Sigmoid colon (tissue), 7 donors: ENCODE measurements at places on chromosomes 16 and 17.

GRCh38 chr17:33261820-33262219, 31.3 kb downstream of the ASIC2 start:
- no peak overlapping the region for H3K4me3 ChIP-seq
- H3K36me3 ChIP-seq = no peaks in the 10 kb centered on the region
- H3K4me1 ChIP-seq = no peaks in the 10 kb centered on the region
- H3K27ac ChIP-seq = no peak overlapping the region

GRCh38 chr17:72764632-72765041, 327.9 kb downstream of the SLC39A11 start:
- no peaks in the 10 kb centered on the region for H3K36me3 ChIP-seq
- H3K4me1 ChIP-seq = no peaks in the 10 kb centered on the region
- H3K4me3 ChIP-seq = no peak overlapping the region
- no peaks in the 10 kb centered on the region for H3K27me3 ChIP-seq
- no peak overlapping the region for H3K27ac ChIP-seq

- H3K27ac ChIP-seq = no peak overlapping the region
- no peak overlapping the region for H3K4me3 ChIP-seq
- DNase-seq = peak; percentile 34
- no peaks in the 10 kb centered on the region for H3K27me3 ChIP-seq
These were observed 8.8 kb upstream of the DNASE1 start for GRCh38 chr16:3645504-3646347.

- H3K27me3 ChIP-seq = no peaks in the 10 kb centered on the region
- H3K36me3 ChIP-seq = no peaks in the 10 kb centered on the region
- H3K27ac ChIP-seq = no peak overlapping the region
- no peaks in the 10 kb centered on the region for H3K4me1 ChIP-seq
- H3K4me3 ChIP-seq = no peak overlapping the region
These were observed 364.7 kb upstream of the DYNLRB2 start for GRCh38 chr16:80176114-80176513.

DNA sequence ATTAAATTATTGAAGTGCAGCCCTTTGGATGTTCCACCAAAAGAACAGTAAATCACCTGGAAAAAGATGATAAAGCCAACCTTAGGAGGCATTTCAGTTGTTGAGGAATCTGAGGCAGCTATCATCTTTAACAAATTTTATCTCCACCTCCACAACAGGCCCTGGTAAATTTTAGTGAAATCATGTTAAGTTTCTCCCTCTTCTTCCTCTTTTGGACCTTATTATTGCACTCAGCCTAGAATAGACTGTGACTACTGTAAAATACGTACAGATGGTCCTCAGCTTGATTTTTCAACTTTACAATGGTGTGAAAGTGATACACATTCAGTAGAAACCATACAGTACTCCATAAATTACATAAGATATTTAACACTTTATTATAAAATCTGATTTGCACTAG, 90.3 kb downstream of the USP32 start:
- no peaks in the 10 kb centered on the region for H3K27me3 ChIP-seq
- H3K36me3 ChIP-seq = no peaks in the 10 kb centered on the region
- no peak overlapping the region for H3K27ac ChIP-seq
- H3K4me1 ChIP-seq = peaks cover 6% of the 10 kb centered on the region
- H3K4me3 ChIP-seq = no peak overlapping the region

- no peak overlapping the region for H3K4me3 ChIP-seq
- H3K27ac ChIP-seq = no peak overlapping the region
- no peak for DNase-seq
These were observed 1.8 kb downstream of the KNOP1 start for GRCh38 chr16:19716183-19716582.

DNA sequence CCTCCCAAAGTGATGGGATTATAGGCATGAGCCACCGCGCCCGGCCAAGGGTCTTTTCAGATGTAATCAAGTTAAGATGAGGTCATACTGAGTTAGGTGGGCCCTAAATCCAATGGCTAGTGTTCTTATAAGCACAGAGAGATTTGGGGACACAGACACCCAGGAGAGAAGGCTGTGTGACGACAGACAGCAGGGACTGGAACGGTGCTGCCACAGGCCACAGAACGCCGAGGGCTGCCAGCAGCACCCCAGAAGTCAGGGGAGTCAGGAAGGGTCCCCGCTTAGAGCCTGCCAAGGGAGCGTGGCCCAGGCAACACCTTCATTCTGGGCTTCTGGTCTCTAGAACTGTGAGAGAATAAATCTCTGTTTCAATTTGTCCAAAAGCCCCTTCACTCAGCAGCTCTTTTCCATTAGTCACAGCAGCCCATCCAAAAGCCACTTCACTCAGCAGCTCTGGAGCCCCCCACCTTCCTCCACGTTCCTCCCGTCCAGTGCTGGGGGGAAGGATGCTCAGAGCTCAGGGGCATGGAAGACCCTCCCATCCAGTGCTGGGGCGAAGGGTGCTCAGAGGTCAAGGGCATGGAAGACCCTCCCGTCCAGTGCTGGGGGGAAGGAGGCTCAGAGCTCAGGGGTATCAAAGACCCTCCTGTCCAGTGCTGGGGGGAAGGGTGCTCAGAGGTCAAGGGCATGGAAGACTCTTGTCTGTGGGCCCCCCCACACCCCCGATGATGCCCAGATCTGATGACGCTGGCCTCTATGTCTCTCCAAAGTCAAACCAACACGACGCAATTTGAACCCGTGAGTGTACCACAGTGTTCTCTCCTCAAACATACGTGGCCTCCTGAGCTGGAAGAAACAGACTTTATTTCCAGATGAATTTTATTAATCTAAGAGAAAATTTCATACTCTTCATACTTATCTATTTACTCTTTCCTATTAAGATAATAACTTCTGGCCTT, 11.9 kb downstream of the RAB40B start:
- no peaks in the 10 kb centered on the region for H3K27me3 ChIP-seq
- no peaks in the 10 kb centered on the region for H3K4me1 ChIP-seq
- H3K27ac ChIP-seq = no peak overlapping the region
- H3K4me3 ChIP-seq = no peak overlapping the region
- no peak for DNase-seq
- H3K36me3 ChIP-seq = peaks cover 6% of the 10 kb centered on the region

DNA sequence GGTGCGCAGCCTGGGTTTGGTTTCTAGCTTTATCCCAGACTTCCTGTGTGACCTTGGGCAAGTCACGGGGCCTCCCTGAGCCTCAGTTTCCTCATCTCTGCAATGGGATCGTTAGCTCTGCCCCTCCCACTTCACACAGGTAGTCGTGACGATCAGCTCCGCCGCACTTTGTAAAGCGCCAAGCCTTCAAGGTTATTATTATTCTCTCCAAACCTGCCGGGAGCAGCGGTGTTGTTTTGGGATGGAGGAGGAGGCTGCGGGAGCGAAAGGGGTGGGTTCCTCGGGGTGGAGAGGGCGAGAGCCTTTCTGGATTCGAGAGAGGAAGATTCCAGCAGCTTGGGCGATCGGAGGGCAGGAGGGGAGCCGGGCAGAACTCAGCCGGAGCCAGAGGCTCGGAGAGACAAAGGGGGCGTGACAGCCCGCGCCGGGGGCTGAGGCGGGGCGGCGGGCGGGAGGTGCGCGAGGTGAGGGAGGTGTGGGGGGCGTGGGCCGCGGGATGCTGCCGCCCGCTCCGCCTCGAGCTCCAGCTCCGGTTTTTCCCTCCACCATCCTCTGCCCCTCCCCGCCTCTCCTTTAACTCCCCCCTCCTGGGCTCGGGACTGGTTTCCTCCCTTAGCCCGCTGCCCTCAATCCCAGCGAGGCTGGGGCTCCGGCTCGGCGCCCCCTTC, at the start of gene EFNB3:
Gene EFNB3 (plus strand): TSS at position 602 of the 668 bp plus-strand sequence. CDS start 397 bp downstream, outside the sequence.
- peaks cover 27% of the 10 kb centered on the region for H3K27me3 ChIP-seq
- H3K4me1 ChIP-seq = no peaks in the 10 kb centered on the region
- H3K4me3 ChIP-seq = no peak within 1 kb of the TSS
- no peak for DNase-seq
- H3K27ac ChIP-seq = no peak within 1 kb of the TSS
